ENCODE measurements at places on chromosomes 3 and 15.

GRCh38 chr15:29860872-29861271 is 38.6 kb upstream of the TJP1 start:
- DNase-seq, result no peak

DNA sequence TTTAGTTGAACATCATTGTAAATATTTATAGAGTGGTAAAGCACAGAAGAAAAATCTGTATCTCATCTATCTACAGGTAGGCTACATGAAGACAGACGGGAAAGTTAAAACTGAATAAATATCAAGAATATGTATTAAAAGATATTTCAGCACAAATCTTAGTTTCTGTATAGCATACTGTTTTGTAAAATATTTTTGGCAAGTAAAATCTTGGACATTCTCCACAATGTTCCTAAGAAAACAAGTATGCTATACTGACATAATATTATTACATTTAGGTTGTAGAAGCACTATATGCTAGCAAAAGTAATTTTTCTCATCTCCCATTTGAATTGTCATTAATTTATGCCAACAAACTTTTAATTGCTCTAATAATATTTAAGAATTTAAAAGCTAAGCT is 326.4 kb upstream of the ARL6 start:
- DNase-seq, result no peak

GRCh38 chr3:10583798-10584708 is 78.7 kb upstream of the ATP2B2 start:
- no peak for DNase-seq

DNA sequence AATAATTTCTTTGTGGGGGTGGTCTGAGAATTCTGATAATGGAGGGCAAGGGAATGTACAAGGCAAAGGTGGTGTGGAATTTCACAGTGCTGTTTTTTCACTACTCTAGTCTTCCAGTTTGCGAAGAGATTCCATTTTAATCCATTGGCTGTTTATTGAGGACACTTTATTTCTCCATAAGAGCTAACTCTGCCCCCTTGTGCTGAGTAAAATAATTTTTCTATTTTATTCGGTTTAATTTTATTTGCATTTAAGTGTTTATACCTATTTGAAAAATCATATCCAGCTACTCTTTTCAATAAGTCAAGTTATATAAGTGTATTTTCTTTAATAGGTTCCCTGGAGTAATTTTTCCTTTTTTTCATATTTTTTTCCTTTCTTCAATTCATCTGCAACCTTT is 840.1 kb downstream of the TUSC7 start:
- no peak for DNase-seq

- no peak for DNase-seq
These were observed 219.4 kb downstream of the CDIN1 start for GRCh38 chr15:36798794-36799193.

DNA sequence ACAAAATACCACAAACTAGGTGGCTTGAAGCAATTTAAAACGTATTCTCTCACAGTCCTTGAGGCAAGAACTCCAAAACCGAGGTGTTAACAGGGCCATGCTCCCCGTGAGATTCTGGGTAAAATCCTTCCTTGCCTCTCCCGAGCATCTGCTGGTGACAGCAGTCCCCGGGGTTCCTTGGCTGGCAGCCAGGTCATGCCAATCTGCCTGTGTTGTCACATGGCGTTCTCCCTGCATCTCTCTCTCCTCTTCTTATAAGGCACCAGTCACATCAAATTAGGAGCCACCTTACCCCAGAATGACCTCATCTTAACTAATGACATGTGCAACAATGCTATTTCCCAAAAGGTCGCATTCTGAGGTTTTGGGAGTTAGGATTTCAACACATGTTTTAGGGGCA is 26.3 kb upstream of the LRRN1 start:
- DNase-seq, result no peak

GRCh38 chr3:184042617-184043016 is 10.2 kb upstream of the HTR3C start:
- no peak for DNase-seq

DNA sequence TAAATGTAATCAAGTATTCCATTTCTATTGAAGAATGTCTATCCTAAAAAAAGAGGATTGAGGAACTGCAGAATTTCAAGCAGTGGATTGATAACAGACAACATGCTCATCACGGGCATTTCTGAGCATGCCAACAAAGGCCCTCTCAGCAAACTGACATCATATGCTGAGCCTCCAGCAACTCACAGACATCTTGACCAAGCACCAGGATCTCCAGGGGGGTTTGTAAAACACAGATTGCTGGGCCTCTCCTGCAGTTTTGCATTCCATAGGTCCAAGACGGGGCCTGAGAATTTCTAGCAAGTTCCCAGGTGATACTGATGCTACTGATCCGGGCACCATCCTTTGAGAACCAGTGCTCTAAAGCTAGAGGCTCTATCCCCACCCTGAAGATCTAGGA is 85.0 kb downstream of the FOXP1 start:
- no peak for DNase-seq

DNA sequence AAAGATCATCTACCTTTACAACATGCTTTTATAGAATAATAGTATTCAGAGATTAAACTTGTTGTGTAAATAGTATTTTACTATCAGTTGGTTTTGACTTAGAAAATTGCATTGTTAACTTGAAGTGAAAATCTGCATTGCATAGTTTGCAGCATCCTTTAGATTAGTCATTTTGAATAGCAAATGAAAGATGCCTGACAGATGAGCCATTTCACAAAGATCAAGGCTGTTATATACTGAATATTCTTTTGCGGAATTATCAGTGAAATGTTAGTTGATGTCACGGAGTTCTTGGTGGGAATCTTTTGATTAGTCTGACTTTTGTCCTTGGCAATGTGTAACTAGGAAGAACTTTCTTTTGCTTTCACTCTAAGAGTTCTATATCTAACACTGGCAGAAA is 24.5 kb downstream of the RSRC1 start:
- DNase-seq, result no peak

DNA sequence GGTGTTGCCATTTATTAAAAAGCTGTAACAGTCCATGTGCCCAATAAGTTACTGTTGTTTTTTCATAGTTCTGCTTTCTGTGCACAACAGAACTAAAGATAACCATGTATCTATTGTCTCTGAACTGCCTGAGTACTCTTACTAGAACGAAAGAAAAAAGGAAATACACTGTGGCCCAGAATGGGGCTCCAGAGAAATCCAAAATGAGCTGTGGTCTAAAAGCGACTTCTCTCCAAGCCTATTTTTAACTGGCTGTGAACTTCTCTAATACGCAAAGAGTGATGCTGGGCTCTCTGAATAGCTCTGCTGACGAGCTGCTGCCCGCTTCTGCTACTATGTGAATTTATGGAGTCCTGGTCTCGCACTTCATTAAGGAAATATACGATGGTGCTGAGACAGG is 56.2 kb upstream of the LPP start:
- no peak for DNase-seq

- no peak for DNase-seq
These were observed 48.5 kb upstream of the TSPAN3 start for GRCh38 chr15:77119446-77119845.

GRCh38 chr3:98990657-98991056 is 89.2 kb upstream of the DCBLD2 start:
- DNase-seq, result no peak

DNA sequence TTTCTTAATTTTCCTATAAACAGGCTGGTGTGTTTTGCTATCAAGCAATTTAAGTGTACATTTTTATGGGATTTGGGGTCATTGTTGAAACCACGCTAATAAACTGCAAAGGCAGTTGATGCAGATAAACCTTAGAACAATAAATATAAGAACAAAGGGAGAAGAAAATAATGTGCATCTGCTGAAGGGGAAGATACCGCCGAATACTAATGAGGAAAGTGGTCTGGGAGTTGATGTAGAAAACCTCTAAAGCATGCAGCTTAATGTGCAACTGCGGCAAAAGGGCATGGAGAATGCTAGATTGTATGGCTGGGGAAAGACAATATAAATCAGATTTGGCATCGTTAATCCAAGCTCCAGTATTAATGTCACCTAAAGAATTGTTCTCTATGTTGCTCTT is 29.8 kb upstream of the CHL1 start:
- no peak for DNase-seq

DNA sequence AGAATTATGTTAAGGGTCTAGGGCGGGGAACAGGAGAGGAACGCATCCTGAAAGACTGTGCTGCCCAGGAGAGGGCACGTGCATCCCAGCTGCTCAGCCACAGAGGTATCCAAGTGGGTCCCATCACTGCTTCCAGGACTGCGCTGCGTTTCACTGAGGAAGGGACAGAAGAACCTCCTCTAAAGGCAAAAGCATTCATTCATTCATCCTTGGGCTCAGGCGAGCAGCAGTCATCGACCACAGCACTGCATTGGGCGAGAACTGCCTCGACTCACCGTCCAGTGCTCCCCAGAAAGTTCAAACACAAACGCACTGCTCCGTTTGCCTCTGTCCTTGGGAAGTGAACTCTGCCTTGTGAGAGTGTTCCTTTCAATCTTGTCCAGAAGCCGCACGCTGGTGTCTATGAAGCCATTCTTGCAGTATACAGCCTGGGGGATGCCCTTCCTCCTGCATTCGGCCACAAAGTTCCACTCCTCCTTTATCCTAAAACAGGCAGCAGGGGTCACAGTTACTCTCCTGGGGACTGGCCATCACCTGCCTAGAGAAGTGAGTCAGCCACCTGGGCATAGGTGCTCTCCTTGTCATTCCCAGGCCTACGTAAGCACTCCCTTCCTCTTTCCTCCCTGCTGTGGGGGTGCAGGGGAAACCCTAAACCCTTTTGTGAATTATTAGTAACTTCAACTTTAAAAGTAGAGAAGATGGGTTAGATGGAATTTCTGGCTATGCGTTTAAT is 21.2 kb downstream of the LRRC2 start:
- no peak for DNase-seq

DNA sequence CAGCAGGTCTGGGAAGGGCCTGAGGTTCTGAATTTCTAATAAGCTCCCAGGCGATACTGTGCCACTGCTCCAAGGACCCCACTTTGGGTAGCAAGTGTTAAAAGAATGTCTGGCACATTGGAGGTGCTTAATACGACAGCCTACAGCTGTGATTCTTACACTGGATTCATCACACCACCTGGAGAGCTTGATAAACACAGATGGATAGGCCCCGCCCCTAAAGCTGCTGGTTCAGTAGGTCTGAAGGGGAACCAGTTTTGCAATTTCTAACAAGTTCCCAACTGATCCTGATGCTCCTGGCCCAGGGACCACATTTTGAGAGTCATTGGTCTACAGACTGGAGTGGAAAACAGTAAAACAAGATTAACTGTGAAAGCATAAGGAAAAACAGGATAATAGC is 124.8 kb upstream of the ST8SIA2 start:
- no peak for DNase-seq

DNA sequence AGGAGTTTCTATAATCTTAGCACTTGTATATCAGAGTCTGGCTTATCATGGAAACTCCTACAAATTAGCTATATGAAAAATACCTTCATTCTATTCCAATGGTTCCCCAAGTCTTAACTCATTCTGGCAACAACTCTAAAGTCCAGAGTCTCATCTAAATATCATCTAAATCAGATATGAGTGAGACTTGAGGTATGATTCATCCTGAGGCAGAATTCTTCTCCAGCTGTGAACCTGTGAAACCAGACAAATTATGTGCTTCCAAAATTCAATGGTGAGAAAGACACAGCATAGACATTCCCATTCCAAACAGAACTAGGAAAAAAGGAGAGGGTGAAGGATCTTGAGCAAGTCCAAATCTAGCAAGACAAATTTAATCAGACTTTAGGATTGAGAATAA is 138.8 kb downstream of the THRB start:
- DNase-seq, result no peak

GRCh38 chr3:195896361-195897080 is 11.8 kb downstream of the TNK2 start:
- DNase-seq, result peak; percentile 12

GRCh38 chr3:127069814-127070440 is 87.0 kb downstream of the PLXNA1 start:
- no peak for DNase-seq

- DNase-seq, result no peak
These were observed 26.0 kb upstream of the GNB5 start for GRCh38 chr15:52217186-52217585.

DNA sequence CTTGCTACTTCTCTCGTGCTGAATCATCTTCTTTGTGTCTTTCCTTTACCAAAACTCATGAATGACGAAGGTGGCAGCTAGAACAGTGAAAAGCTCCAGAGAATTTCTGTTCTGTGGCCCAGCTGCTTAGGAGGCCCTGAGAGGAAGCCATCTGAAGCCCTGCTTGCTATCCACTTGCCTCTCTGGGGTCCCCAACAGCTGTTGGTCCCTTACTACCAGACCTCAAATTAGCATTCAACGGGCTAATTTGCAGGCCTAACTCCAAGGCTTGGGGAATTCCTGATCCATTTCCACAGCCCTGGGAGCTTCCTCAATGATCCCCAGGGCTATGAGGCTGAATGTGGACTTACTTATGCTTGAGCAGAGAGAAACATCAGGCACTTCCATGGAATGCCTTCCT is 37.5 kb upstream of the FSTL1 start:
- DNase-seq, result no peak

GRCh38 chr3:140910860-140911259 is 30.8 kb upstream of the SLC25A36 start:
- DNase-seq, result no peak

- no peak for DNase-seq
These were observed 151.6 kb upstream of the UBE2E2 start for GRCh38 chr3:23051240-23052140.

DNA sequence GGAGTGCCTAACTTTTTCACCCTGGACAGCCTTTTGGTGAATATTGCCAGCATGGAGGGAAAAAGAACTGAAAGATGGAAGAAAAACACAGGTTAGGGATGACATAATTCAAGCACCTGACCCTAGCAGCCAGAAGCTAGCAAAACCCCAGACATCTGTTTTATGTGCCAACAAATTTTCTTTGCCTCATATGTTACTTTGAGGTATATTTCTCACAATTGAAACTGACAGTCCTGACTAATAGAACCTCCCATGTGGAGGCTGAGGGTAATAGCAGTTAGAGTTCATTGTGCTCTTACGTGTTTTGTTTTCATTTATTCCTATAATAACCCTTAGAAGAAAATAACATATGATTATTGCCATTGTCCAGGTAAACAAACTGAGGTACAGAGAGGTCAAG is 71.5 kb upstream of the SLC25A26 start:
- DNase-seq, result no peak

DNA sequence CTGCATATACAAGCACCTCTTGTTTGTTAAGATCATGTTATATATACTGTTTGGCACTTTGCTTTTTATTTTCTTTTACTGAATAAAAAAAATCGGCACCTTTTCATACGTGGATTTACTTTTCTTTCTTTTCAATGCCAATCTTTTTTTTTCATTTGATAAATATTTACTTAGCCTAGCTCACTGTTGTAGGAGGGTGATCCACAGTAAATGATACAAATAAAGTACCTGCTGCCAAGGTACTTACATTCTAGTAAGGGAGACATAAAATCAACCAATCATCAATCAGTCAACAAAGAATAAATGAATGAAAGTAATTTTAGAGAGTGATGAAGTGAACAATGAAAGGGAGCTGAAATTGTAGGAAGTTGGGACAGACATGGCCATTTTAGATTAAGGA is 18.3 kb downstream of the GNB5 start:
- DNase-seq, result no peak

GRCh38 chr3:94064243-94064860 is 1.5 kb downstream of the NSUN3 start:
- no peak for DNase-seq
